ENCODE measurements at places on chromosomes 12 and 14.

DNA sequence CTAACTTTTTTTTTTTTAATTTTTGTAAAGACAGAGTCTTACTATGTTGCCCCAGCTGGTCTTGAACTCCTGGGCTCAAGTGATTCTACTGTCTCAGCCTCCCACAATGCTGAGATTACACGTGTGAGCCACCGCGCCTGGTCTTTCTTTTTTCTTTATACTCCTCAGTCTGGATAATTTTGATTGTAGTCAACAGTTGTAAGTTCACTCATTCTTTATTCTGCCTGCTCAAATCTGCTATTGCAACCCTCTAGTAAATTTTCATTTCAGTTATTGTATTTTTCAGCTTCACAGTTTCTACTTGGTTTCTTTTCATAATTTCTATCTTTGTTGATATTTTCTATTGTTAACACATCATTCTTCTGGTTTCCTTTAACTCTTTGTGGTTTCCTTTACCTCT, 5.8 kb upstream of the MIS18BP1 start:
- no peak for DNase-seq

DNA sequence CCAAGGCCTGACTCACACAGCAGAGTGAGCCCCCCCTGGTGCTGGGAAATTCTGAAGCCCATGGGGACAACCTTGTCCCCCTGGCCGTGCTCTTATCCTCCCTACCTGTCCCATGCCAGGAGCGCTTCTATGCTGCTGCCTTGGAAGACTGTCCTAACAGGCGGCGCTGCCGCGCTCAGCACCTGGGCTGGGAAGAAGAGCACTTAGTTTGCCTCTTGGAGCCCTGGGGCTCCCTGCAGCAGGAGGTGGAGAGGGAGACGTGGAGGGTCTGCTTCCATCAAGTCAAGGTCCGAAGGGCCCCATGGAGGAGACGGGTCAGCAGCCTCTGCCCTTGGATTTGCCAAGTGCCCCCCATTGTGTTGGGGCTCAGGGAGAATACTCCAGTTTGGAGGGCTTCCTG, 300.5 kb downstream of the CACNA1C start:
- no peak for DNase-seq

GRCh38 chr14:89270439-89271227, 146.4 kb downstream of the FOXN3 start:
- DNase-seq, result no peak

- DNase-seq, result no peak
These were observed 118.3 kb downstream of the SLC25A47 start for GRCh38 chr14:100441271-100441947.

- no peak for DNase-seq
These were observed 309.7 kb downstream of the TMEM132D start for GRCh38 chr12:129594098-129594497.

DNA sequence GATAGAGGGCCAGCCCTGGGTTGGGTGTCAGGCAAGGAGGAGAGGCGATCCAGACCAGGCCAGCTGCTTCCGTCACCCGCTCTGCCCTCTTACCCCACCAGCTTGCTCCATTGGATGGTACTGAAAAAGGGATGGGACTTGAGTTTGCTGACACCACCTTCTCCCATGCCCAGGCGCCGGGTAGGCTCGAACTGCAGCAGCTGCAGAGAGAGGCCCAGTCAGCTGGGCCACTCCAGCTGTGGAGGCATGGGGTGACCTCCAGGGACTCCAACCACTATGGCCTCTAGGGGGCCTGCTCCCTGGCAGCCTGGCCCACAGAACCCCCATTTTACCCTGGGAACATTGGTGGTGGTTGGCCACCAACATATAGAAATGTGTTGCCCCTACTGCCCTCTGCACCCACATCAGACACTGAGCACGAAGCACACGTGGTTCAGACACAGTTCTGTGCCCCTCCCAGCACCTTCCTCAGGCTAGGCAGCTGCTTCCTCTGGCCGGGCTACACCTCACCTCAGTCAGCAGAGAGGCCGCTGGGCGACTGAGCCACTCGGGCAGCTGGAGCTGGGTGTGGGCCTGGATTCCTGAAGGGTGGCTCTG, 16.0 kb downstream of the RPS6KL1 start:
- DNase-seq, result no peak

GRCh38 chr14:65618996-65619395, 206.5 kb downstream of the FUT8 start:
- no peak for DNase-seq

DNA sequence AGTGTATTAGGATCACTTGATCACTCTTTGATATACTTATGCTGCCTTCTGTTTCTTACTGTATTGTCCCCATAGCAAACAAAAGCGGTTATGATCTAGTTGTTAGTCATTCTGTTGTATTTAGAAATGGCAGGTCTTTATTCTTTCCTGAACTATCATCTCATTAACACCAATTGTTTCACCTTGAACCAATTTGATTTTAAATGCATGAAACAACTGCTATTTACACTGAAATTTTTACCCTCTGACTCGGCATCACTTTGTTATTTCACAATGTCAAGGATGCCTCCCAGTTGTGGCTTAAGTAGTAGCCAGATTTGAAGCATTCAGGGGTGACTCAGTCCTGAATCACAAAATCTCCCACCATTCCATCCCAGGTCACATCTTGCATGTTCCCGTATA, 303.5 kb downstream of the EGLN3 start:
- DNase-seq, result no peak

GRCh38 chr12:33265033-33265731, 174.4 kb downstream of the SYT10 start:
- no peak for DNase-seq

DNA sequence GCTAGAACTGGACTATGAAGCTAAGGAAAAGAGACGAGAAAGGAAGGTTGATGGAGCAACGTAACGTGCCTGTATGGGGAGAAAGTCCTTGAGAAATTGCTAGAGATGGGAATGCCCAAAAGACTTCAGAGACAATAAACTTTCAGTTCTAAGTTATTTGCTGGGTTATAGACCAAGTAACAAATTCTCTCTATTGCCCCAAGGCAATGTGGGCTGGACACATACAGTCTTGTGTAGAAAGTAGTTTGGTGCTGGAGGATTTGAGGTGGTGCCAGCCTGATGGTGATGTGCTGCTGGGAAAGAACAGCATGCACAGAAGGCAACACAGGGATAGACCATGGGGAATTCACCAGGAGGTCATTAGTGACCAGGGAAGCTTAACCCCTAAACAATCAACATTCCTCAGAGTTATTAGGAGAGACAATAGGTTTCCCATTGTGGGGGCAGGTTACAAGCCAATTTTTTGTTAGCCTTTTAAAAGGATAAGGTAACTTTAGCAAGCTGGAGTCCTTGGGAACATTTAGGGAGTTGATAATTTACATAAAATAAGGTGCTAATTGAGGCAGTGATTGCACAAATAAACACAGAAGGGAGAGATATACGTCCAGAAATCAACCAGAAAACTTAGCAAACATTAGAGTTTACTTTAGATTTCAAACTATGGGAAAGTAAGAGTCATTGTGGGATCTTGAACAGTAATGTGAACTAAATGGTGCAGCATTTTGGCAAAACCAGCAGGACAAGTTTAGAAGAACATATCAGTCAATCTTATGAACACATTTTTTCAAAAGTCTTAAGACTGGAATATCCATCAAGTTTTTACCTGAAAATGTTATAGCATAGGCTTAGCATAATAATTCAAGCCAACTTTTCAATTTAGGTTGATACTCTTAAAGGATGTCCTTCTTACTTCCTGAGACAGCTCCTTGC, 61.4 kb downstream of the LMNTD1 start:
- DNase-seq, result no peak

- no peak for DNase-seq
These were observed 39.0 kb downstream of the ACTN1 start for GRCh38 chr14:68939893-68940613.

GRCh38 chr12:111616177-111616623, 17.1 kb upstream of the ATXN2 start:
- no peak for DNase-seq

- DNase-seq, result no peak
These were observed 153.8 kb upstream of the LHX5 start for GRCh38 chr12:113625499-113625898.

- DNase-seq, result no peak
These were observed 250.4 kb downstream of the C12orf75 start for GRCh38 chr12:105580821-105581352.

- DNase-seq, result no peak
These were observed 15.4 kb upstream of the SMCO2 start for GRCh38 chr12:27431185-27431584.

DNA sequence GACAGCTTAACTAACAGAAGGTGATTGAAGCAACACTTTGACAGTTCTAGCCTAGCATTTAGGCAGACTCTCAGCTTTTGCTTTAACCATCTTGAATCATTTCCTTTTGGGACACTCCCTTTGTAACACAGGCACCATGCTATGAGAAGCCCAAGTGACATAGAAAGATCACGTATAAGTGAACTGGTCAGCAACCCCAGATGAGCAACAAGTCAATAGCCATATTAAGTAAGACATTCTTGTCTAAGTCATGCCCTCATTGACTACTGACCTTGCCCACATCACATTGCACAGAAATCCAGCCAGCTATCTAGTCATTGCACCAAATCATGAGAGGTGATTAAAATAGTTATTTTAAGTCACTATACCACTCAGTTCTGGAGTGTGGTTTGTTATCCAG, 476.8 kb downstream of the TRHDE start:
- no peak for DNase-seq

- no peak for DNase-seq
These were observed 314.2 kb downstream of the EGLN3 start for GRCh38 chr14:33636716-33637115.

All from stimulated activated CD4-positive, alpha-beta T cell treated with anti-CD3 and anti-CD28 coated beads, Interleukin-1b, Interleukin-23, amount 100 ng/mL, for 4 hours (primary cell).